ENCODE measurements at places on chromosomes 5 and 9.

GRCh38 chr9:127133739-127134167 lies 11.3 kb upstream of the ANGPTL2 start:
- DNase-seq = peak; percentile 87

DNA sequence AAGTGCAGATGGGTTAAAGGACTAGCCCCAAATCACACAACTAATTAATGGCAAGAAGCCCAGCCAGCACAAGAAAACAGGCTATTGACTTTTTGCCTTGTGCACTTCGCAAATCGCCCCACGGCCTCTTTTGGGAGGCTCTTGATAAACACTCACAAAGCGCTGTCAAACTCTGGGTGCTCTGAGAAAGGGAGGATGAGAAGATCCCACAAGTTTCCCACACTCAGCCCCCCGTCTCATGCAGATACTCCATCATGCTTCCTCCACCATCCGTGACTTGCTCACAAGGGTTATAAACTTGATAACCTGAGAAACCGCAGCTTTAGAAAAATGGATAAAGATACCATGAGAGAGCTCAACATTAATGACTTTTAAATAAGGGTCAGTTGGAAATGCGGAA lies 219.7 kb downstream of the EBF1 start:
- no peak for DNase-seq

GRCh38 chr5:168726342-168726741 lies 147.2 kb upstream of the PANK3 start:
- no peak for DNase-seq

DNA sequence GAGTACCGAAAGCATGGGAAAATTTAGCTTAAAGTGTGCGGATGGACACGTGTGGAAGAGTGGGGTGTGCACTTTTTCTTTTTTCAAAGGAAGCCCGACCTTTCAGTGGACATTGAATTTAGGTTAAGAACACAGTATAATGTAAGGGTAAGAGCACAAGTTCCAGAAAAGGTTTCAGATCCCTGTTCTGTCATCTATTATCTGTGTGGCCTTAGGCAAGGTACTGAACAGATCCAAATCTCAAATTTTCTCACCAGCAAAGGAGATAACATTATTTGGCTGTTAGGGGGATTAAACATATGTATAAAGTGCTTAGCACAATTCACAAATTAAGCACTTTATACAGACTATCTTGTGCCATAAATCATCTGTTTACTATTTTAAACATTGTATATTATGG lies 441.0 kb downstream of the SPOCK1 start:
- no peak for DNase-seq

- no peak for DNase-seq
Observed at GRCh38 chr9:106417685-106418084, 445.3 kb upstream of the ZNF462 start.

GRCh38 chr5:157710882-157711281 lies 20.3 kb upstream of the THG1L start:
- DNase-seq = peak; percentile 68

GRCh38 chr9:89975630-89976029 lies 370.8 kb downstream of the GADD45G start:
- DNase-seq = no peak

DNA sequence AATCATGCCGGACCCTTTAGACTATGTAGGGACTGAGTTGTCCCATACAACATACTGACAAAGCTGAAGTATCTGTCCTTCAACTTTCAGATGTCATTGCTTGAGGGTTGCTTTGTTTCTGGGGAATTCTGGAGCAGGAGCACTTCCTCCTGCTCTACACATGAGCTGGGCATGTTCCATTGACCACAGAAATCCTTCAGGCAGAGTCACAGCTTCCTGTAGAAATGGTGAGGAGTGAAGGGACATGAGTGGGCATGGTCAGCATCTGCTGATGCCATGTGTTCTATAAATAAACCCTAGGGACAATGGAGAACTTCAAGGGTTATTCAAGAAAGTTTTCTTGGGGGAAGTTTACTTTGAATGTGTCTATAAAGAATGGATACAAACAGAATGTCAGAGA lies 296.6 kb upstream of the FBXL7 start:
- peak; percentile 9 for DNase-seq

- DNase-seq = no peak
Observed at GRCh38 chr5:139855451-139855850, 59.8 kb downstream of the PSD2 start.

GRCh38 chr5:23223846-23224245 lies 283.6 kb upstream of the PRDM9 start:
- DNase-seq = peak; percentile 17

- DNase-seq = no peak
Observed at GRCh38 chr9:21002040-21002439, 29.4 kb downstream of the HACD4 start.

- no peak for DNase-seq
Observed at GRCh38 chr5:141637123-141637766, 448 bp downstream of the RELL2 start.

DNA sequence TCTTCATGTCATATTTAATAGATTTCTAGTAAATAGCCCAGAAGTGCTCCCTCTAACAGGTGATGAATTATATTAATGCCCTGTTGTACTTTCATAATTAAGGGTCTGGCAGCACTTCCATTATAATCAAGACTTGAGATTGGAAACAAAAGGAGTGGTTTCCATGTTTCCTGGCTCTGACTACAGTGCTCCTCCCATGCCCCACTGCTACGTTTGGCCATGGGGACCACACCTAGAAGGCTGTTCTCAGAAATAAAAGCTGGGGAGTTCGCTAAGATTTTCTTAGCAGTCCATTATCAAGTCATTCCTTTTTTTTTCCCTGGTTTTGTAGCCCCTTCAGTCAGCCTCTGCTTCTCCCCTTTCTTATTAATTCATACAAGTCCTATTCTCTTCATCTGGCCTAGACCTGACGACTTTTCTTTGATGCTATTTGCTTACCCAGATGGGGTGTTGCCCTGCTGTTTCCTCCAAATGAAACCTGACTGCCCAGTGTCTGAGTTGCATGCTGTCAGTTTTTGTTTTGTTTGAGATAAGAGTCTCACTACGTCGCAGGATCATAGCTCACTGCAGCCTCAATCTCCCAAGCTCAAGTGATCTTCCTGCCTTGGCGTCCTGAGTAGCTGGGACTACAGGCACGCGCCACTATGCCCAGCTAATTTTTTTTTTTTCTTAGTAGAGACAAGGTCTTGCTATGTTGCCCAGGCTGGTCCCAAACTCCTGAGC lies 312.1 kb upstream of the EFNA5 start:
- no peak for DNase-seq

DNA sequence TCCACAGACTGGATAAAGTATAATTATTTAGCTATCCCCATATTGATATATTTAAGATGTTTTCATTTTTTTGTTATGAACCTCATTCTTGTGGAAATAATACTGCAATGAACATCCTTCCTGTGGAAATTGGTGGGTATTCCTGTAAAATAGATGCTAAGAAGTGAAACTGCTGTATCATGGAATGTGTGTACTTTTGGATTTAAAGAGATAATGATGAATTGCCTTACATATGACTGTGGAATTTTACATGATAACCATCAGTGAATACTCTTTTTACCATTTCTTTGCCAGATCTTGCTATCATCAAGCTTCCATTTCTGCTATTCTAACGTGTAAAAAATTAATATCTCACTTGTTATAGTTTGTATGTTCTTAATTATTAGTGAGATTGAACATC lies 847.9 kb downstream of the EFNA5 start:
- no peak for DNase-seq

DNA sequence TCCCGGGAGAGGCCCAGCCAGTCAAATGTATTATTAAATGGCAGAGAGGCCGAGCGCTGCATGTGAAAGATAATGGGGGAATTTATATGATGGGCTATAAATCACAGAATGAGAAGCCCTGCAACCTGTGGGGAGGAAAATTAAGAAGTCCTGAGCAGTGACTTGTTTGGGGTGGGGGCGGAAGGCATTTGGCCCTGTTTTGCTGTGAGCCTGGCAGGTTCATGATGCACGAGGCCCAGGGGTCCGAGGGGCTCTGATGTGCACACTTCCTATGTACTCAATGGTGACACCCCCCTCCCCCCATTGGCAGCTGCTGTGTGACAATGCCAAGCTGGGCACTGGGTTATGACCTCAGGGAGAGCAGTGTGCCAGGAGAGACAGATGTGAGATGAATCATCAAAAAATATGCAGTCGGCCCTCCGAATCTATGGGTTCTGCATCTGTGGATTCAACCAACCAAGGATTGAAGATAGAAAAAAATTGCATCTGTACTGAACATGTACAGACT lies 13.7 kb upstream of the DAB2IP start:
- DNase-seq = peak; percentile 17

GRCh38 chr5:74950836-74951515 lies 84.8 kb upstream of the FAM169A start:
- no peak for DNase-seq
